ENCODE measurements at places on chromosomes 2 and 18.
A peak's percentile ranks its signal among the peaks of the same experiment; 100 is the strongest.

DNA sequence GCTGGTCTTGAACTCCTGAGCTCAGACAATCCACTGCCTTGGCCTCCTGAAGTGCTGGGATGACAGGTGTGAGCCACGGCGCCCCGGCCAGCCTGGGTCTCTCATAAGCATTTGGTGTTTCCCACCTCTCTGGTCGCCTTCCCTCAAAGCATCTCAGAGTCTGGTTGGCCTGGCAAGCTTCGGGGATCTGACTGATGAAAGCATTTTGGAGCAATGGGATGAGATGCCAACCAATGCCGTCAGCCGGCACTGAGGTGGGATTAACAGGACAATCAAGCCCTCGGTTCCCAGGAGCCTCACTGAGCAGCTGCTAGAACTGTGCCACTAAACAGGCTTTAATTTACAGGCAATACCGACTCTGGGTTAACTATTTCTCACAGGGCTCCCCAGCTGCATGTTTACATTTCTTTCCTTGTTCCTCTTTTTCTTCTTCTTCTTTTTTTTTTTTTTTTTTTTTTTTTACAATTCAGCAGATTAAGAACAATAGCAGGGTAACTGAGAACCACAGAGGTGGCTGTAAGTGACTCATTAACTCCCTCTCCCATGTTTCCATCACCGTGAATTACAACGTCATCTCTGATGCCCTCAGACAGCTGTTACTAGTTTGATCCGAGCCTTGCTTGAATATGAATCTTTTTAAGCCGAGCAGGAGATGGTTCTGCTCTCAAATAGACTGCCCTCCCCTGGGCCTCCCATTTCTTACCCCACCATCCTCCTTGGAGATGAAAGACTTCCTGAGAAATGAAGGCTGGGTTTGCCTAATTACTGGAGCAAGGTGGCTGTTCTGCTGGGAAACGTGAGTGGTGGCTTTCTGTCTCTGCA lies 37.9 kb downstream of the ODC1 start:
- no peak for DNase-seq

DNA sequence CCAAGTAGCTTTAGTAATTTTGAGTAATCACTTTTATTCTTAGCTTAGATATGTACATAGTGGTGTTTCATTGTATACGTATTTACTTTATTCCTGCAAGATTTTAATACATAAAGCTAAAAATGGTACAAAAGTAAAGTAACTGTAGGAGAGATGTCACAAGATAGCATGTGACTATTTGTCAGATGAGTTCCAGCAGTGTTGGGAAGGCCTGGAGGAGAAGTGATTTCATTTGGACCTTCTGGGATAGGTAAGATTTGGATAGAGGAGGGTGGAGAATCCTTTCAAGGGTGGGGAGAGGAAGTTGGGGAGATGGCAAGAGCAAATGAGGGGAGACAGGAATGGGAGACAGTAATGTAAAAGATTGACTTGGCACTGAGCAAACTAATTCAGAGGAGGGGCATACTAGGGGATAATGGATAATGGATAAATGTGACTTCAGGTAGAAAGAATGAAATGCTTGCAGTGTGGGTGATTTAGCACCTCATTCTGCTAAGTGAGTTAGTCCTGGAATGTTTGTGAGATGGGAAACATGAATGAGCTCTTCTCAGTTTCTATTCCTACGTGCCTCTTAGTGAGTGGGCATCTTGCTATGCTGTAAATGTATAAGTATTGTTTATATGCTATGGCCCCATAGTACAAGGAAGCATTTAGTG lies 10.5 kb downstream of the WDR43 start:
- no peak for DNase-seq

- DNase-seq: no peak
Observed at GRCh38 chr2:36214691-36215090, 140.9 kb upstream of the CRIM1 start.

DNA sequence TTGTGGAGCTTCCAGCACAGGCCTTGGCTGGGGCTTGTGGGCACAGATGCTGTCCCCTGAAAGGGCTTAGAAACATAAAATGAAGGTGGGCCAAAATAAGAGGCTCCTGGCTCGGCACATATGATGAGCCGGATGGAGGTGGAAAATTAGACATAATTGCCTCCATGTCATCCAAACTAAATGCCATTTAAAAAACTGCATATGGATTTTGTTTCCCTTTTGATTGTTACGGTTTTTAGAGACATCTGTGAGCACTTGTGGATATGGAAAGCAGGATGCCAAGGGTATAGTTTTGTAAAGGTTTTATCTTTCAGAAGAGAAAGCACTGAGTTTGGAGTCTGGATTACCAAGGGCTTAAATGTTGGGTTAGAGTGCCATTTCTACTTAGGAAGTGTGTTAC lies 498.3 kb downstream of the RIT2 start:
- no peak for DNase-seq

- DNase-seq: no peak
Observed at GRCh38 chr2:44150473-44150872, 18.2 kb upstream of the PPM1B start.

- DNase-seq: no peak
Observed at GRCh38 chr2:169172151-169172735, 102.9 kb downstream of the DHRS9 start.

- DNase-seq: no peak
Observed at GRCh38 chr2:232508251-232508650, 11.9 kb upstream of the PRSS56 start.

- peak; percentile 16 for DNase-seq
Observed at GRCh38 chr18:49858309-49859020, 45.1 kb upstream of the ACAA2 start.

- no peak for DNase-seq
Observed at GRCh38 chr2:235091421-235091820, 139.6 kb downstream of the SH3BP4 start.

GRCh38 chr2:112296407-112296806 lies 21.0 kb downstream of the ZC3H6 start:
- no peak for DNase-seq

- DNase-seq: no peak
Observed at GRCh38 chr2:69060938-69061501, 48.0 kb downstream of the ANTXR1 start.

DNA sequence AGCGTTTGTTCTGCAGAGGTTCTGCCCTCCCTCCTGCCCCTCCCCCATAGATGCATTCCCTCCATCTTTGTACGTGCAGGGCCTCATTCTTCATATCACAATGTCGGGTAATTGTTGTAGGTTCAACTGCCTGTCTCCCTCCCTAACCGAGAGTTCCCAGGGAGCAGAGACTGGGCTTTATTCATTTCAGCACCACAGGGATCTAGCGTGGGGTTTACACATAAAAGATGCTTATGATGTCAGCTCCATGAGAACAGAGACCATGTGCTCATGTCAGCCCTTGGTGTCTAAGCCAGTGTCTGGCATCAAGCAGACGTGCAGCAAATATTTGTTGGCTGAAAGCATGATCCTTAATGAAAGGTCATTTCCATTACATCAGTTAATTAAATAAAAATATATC lies 298.9 kb upstream of the TRIB2 start:
- no peak for DNase-seq

GRCh38 chr2:73987948-73988700 lies 3.4 kb downstream of the TET3 start:
- DNase-seq: no peak

DNA sequence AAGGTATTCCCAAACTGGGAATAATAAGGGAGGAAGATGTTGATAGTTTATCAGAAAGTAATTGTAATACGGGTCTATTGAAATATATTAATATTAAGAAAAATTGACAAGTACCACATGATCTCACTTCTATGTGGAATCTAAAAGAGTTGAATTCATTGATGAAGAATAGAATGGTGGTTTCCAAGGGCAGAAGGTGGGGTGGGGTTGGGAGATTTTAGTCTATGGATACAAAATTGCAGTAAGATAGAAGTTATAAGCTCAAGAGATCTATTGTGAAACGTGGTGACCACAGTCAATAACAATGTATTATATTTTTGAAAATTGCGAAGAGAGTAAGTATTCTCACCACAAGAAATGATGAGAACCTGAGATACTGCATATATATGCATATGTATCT lies 38.9 kb downstream of the COL3A1 start:
- no peak for DNase-seq

DNA sequence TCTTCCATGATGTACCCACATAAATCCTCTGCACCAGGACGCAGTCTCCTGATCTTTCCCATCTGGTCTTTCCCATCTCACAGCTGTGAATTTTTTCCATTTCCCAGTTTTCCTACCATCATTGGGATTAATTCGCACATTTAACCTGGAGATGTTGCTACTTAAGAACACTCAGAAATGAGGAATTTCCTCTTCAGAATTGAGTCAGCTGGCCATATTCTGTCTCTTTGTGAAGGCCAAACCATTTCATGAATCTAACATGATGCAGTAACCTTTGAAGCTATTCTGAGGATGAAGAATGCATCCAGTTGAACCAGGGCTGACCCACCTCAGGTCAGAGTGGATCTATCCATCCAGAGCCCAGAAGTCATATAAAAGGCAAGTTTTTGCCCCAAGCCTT lies 326.8 kb downstream of the SETBP1 start:
- DNase-seq: no peak

DNA sequence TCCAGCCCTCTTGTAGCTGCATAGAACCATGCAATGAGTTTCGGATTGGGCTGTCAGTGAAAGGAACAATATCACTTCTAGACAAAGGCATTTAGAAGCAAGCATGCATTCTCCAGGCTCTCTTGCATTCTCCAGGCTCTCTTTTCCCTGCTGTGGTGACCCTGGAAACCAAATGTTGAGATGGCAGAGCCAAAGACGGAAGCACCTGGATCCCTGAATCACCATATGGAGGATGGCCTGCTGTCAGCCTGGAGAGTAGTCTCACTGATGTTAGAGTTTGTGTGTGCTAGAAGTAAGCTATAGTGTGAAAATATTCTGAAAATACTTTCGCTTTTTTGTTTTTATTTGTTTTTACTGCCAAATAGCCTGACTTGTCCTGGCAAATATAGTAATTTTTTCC lies 203.9 kb downstream of the C1D start:
- DNase-seq: no peak

DNA sequence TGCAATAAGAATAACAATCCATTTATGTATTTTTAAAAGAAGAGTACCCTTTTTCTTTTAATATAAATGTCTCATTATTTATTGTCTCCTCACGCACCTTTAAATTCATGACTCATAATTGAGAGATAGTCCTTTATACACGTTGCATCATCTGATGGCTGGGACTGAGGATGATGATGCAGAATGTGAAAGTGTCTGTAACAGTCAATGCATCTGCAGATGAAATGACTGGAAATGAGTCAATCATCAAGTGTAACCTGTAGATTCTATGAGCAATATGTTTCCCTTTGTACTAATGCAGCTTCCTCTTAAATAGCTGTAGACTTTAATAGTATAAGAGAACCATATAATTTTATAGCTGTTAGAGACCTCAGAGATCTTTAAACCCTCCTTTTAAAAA lies 26.1 kb upstream of the SYT4 start:
- DNase-seq: no peak

GRCh38 chr2:27765621-27766286 lies 5.8 kb upstream of the MRPL33 start:
- DNase-seq: peak; percentile 34

- no peak for DNase-seq
Observed at GRCh38 chr2:219560037-219560892, 11.1 kb downstream of the OBSL1 start.

GRCh38 chr2:184363213-184363612 lies 235.1 kb upstream of the ZNF804A start:
- DNase-seq: no peak

DNA sequence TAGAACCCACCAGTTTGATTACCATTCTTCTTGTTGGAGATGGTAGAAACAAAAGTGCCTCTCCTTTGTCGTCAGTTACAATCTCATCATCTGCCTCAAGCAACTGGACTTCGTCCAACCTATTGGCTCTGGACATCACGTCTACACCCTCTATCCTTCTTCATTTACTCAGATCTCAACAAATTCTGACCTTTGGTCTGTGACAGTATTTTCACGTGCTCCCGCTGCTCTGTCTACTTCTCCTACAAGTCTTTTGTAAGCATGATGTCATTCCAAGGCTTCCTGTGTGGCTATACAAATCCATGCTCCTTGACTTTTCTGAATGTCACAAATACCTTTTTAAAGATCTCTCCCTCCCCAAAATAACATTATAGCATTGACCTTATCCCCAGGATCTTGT lies 43.0 kb upstream of the PID1 start:
- no peak for DNase-seq

GRCh38 chr18:3603421-3604234 lies 153.7 kb downstream of the TGIF1 start:
- no peak for DNase-seq

DNA sequence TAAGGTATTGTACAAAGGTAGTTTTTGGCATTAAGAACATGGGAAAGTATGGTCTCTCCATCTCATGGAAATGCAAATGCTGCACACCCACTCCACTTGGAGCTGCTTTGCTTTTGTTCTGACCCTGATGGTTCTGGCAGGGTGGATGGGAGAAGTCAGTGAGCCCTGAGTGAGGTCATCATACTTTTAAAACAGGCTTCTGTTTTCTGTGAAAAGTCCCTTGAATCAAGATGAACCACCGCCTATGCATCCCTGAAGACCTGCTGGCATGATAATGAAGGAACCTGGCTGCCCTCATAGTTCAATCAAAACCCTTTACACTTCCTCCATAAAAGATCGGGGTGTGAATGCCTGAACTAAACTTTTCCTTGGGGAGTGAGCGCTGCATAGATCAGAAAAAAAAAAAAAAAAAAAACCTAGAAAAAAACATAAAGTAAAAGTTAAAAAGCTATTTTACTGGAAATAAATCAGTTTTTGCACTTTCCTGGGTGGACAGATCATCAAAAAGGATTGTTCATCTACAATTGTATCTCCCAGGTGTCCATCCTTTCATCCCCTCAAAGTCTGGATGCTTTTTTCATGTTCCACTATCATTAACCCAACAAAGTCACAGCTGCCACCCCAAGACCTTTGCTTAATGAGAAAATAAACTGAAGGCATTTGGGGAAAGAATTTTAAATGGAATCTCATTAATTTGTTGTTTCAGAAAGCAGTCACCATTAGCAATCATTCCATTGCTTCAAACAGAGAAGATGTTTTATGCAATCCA lies 728.1 kb upstream of the DDX18 start:
- DNase-seq: no peak

- DNase-seq: no peak
Observed at GRCh38 chr2:60353863-60354262, 199.6 kb downstream of the BCL11A start.

GRCh38 chr2:236876642-236877041 lies 209.0 kb upstream of the COPS8 start:
- no peak for DNase-seq

- no peak for DNase-seq
Observed at GRCh38 chr18:22268641-22269128, 99.3 kb downstream of the GATA6 start.

Measured in stimulated activated CD8-positive, alpha-beta memory T cell treated with anti-CD3 and anti-CD28 coated beads, Interleukin-7, amount 100 ng/mL, for 4 hours (primary cell).